ENCODE measurements at places on chromosomes 5 and 9. TPM values are rescaled to one million over a fixed set of nuclear protein-coding genes. Genes with fewer than 3 reads are reported as not detected.

The FBXL7 gene
- 1.5 TPM for total RNA-seq

The TLN1 gene
- total RNA-seq, result 134 TPM

The DMRT3 gene
- total RNA-seq, result not detected

The SV2C gene
- total RNA-seq, result not detected

The TMEM232 gene
- not detected for total RNA-seq

Data from A549 treated with Mapracorat at 1 μM for 4 hours (cell line).